EL (cell line): ENCODE measurements at places on chromosomes 2 and 18.

DNA sequence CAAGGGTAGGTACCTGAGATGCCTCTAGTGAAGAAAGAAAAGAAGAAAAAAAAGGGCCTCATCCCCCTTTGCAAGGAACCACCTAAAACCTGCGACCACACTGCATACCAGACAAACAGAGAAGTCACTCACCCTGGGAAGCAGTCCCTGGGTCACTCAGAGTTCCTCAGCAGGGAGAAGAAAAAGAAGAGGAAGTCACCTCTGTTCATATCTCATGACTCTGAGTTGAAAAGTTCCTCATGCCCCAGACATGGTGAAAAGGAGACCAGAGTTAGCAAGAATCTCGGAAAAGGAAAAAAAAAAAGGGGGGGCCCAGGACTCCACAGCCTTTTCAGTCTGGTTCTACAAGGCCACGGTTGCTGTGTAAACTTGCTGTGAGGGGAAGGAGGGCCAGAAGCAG, 478.4 kb upstream of the NRXN1 start:
- no peak for DNase-seq

DNA sequence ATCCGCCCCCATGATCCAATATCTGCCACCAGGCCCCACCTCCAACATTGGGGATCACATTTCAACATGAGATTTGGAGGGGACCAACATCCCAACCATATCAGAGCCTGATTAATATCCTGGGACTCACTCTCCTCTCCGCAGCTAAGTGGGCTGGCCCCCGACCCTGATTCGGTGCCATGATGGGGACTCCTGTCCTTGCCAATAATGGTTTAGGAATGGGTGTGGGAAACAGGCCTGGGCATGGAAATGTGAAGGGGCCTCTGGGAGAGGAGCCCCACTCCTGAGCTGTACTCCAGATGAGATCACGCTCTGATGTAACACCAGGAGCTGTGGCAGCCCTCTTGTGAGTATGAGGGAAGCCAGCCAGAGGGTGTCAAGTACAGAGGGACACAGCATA, 77.3 kb upstream of the SMAD7 start:
- no peak for DNase-seq

DNA sequence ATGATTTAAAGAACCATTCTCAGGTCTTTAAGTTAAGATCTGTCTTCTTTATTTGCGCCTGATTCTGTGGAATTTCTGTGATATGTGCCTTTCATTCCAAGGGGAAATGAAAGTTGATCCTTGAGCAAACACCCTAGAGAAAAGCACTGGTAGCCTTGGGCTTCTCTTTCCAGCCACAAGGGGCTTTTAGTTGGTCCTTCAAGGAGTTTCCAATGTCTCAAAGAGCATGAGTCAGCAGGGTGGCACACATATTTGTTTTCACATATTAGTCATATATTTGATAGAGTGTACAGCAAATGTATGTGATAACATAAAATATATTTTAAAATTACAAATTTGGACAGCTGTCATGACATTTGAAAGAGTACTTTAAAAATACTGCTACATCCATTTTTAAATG, 339.5 kb downstream of the TXNL1 start:
- DNase-seq, result peak; percentile 77

DNA sequence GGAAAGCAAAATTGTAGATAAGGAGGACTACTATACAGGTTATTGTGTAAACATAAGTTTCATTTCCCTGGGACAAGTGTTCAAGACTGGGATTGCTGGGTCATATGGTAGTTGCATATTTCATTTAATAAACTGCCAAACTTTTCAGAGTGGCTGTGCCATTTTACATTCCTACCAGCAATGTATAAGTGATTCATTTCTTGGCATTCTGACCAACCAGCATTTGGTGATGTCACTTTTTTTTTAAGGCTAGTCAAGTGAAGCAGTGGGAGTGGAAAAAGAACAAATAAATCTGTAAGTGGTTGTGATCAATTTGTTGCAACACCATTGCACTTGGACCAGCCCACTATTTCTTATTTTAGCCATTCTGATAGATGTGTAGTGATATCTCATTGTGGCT, 5.2 kb upstream of the CHCHD5 start:
- DNase-seq, result peak; percentile 92

GRCh38 chr2:163182764-163183354, 344.3 kb upstream of the KCNH7 start:
- peak; percentile 2 for DNase-seq

- DNase-seq, result peak; percentile 20
Observed at GRCh38 chr2:171410624-171411023, 23.2 kb downstream of the METTL8 start.

DNA sequence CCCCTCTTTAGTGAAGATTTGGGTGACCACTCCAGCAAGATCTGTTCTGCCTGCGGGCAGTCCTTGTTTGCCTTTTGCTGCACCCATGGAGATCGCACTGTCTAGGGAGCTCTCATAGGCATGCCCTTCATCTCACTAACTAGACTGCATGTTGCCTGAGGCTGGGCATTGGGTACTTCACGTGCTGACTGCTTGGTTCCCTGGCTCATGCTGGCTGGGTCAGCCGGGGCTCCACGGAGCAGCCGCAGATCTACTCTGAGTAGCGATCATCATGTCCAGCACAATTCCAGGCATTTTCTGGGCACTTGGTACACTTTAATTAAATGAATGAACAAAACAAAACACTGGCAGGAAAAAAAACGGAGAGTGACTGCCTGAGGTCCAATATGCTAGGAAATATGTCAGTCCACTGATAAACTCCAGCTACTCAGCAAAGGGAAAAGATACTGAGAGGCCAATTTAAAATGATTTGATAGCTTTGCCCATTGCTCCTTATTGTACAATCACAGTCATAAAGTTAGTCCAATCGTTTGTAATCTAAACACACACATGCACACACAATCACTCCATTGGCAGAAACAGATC, 220.3 kb downstream of the C1D start:
- DNase-seq, result no peak

- DNase-seq, result no peak
Observed at GRCh38 chr2:144382849-144383248, 137.1 kb downstream of the ZEB2 start.

- no peak for DNase-seq
Observed at GRCh38 chr2:176595986-176596385, 326.7 kb downstream of the MTX2 start.

- DNase-seq, result no peak
Observed at GRCh38 chr2:5742126-5742525, 49.9 kb downstream of the SOX11 start.
